ENCODE measurements at places on chromosomes 7 and 10.
A peak's percentile ranks its signal among the peaks of the same experiment; 100 is the strongest.

DNA sequence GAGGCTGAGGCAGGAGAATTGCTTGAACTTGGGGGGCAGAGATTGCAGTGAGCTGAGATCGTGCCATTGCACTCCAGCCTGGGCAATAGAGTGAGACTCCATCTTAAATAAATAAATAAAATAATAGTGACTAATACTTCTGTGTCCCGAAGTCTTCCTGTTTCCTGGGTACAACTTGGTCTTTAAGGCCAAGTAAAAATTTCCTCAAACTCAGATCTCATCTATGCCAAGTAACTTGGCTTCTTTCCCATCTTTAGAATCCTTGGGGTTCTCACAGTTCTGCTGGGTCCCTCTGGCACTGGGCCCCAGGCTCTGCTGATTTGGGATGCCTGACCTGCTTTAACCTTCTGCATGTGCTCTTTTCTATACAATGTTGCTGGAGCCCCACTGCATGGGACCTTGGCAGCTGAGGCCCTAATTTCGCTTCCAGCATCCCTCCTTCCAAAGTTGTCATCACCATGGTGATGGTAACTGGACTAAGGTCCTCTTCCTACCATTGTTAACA, 22.7 kb upstream of the AKR1B10 start:
- DNase-seq: no peak

- DNase-seq: no peak
These were observed 606.6 kb upstream of the DPP6 start for GRCh38 chr7:153445641-153446040.

DNA sequence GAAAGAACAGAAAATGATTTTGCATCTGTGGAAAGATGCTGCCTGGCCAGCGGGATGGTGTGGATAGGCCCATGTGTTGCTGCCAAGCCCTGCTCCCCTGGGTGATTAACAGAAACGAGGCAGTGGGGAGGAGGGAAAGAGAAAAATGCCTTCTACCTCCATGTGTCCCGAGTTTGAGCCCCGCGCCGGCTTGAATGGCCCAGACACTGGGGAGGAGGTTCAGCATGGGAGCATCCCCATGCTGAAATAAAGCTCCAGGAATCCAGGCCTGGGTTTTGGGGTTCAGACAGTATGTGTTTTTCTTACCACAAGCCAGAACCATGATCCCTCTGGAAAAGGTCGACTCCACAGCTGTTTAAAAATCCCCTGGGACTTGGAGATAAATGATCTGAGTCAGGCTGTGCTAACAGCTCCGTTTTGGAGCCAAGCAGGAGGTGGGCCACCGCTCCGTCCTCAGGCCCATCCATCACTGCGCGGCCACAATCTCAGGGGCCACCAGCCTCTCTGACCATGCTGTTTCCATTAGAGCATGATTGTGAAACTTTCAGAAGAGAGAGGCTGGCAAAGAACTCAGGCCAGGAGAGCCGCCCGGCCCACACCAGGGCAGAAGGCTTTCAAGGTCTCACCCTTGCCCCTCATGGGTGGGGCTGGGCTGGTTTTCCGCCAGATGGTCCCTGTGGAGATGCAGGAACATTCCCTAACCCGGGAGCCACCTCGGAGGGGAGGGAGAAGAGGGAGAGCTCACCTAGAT, 299.7 kb downstream of the ZEB1 start:
- DNase-seq: no peak

- DNase-seq: no peak
These were observed 101.9 kb downstream of the ELMO1 start for GRCh38 chr7:37346761-37347160.

DNA sequence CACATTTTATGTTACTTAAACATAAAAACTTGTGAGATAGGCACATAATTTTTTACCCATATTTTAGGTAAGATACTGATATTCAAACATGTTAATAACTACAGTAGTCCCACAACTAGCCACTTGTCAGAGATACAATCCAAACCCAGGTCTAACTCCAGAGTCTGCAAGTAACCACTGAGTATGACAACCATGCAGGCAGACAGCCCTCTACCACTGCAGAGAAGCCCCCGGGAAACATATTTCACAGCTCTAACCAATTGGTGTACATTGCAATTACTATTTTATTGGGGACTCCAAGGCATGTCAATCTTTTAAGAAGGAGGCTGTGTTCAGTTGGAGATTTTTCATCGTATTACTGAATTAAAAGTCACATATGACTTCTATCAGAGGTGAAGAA, 107.2 kb upstream of the FAM133B start:
- DNase-seq: no peak

GRCh38 chr10:113484487-113484886, 68.4 kb upstream of the HABP2 start:
- no peak for DNase-seq

DNA sequence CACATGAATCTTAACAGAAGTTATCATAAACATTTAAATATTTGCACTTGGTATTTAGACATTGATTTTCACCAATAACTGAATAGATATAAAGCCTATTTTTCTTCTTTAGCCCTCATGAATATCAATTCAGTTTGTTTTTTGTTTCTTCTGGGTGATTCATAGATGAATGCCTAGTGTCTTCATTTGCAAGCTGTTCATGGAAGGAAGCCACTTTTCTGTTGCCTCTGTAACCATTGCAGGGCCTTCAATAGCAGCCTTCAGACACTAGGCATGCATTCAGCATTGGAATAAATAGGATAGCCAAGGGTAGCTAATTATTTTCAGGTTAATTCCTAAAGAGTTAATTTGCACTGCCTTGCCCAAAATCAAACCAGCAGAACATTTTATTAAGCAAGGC, 375.3 kb downstream of the DPP6 start:
- no peak for DNase-seq

DNA sequence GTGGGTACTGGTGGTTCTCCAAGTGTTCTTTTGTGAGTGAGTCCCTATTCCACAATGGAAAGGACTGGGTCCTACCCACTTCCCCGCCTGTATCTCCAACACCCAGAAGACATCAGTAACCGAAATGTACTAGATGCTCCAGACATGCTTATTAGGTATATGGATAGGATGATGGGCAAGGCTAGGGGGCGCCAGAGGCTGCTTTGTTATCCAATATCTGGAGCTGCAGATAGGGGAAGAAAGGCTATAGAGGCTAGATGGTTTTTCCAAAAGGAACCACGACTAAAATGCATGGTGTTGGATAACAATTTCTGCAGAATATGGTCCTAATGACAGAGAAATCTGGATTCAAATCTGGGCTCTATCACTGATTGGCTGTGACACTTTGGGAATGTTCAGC, 56.2 kb upstream of the TM9SF3 start:
- DNase-seq: peak; percentile 80

DNA sequence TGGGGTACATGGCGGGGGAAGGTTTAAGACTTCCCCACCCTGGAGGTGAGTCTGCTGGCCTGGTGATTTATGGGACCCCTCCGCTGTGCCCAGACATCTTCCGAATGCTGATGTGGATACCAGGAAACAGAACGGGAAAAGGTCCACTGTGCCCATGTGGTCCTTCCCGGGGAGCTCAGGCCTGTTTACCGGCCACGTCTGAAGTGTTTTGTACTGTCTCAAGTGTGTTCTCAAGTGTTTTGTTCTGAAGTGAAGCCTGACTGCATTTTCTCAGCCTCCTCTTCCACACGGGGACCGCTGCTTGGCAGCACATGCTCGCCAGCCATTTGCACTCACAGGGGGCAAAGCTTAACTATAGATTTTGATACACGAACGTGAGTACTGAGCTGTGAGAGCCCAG, 127.2 kb downstream of the TEX36 start:
- DNase-seq: no peak

- no peak for DNase-seq
These were observed 889 bp upstream of the GPR15LG start for GRCh38 chr10:84172467-84173356.

GRCh38 chr10:118835682-118836326, 81.0 kb upstream of the CACUL1 start:
- no peak for DNase-seq

- peak; percentile 74 for DNase-seq
These were observed 2.8 kb upstream of the BCL7B start for GRCh38 chr7:73560109-73560835.

GRCh38 chr7:92632791-92633190, 42.6 kb upstream of the FAM133B start:
- DNase-seq: no peak

GRCh38 chr7:96792115-96792514, 82.5 kb upstream of the SEM1 start:
- DNase-seq: no peak

DNA sequence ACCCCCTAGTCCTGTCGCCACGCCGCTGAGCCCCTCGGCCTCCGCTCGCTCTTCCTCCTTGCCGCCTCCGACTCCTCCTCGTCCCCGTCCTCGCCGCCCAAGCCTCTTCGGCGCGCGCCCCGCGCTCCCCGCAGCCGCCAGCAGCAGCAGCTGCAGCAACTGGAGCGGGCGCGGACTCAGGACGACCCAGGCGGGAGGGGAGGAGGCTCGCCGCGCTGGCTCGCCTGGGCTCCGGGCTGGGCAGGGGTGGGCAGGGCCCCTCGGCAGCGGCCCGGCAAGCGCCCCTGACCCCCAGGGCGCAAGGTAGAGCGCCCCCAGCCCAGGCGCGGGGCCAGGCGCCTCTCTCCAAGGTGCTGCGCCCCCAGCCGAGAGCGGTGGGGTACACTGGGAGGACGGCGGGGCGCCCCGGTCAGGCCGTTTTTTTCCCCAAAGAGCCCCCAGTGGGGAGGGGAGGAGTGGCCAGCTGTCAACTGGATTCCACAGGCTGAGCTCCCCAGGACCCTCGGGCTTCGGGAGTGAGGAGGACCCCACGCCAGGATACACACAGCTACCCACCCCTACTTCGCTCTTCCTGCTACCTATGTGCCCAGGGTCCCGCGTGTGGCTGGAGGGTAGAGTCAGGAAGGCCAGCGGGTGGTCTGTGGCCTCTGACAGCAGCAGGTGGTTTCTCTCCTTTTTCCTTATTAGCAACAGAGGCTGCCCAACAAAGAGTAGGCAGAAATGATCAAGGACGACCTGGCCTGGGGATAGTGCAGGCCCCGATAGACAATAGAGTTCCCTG, 903 bp upstream of the KCNMA1 start:
- no peak for DNase-seq

DNA sequence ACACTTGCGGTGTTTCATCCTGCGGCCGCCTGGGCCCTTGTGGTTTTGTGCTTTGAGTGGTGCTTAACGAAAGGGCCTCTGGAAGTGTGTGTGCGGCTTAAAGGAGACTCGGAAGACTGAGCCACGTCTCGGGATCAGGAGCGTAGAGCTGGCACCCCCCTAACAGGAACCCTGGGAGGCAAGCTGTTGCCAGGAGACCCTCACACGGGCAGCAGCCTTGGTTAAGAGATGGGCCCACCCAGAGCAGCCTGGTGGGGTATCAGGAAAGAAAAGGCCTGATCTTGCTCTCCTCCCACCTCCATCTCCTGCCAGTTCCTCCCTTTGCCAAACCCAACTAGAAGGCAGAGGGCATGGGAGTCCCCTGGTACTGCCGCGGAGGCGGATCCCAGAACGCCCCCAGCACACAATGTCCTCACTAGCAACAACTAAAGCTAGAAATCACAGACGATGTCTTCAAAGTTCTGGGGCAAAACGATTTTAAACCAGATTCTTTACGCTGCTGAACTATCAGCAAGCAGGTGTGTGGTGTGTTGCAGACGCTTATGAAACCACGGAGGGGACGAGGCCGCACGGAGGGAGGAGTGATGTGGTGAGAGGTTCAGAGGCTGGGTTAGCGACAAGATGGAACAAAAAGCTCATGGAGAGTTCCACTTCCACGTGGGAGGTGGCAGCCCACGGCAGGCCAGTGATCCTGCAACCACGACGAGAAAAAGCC, 67.0 kb upstream of the INPP5A start:
- DNase-seq: no peak

GRCh38 chr10:90969121-90969534, 48.2 kb upstream of the ANKRD1 start:
- no peak for DNase-seq

- no peak for DNase-seq
These were observed 23.4 kb upstream of the FAM170B start for GRCh38 chr10:49157229-49157628.

- no peak for DNase-seq
These were observed 245.9 kb downstream of the MTERF1 start for GRCh38 chr7:91634485-91635177.

DNA sequence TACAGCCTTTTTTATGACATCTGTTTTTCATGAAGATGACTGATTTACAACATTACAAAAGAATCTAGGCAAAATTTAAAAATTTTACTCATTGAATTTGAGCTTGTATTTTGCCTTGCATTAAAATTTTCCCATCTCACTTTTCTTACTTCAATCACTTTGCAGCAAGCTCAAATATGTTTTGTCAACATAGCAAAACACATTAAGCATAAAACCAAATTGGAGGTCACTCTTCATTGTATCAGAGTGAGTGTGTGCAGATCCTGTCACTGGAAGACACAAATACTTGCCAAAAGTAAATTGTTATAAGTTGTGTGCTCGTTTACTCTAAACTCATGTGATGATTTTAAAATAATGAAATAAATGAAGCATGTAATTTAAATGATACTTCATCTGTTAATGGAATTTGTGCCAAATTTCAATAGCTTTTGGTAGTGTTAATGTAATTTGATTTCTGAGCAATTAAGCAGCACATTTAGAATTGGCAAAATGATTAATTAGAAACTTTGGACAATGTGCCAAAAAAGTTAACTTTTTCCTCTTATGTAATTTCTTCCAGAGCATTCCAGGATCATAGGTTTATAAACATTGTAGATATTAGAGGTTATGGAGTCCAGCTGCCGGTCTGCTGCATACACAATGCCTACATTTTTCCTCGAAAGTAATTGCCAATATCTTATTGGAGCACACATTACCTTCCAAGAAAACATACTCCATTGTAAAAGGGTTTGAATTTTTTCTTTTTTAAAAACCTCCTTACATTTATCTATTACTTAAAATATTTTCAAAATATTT, 1078.2 kb upstream of the LRRTM3 start:
- DNase-seq: no peak

DNA sequence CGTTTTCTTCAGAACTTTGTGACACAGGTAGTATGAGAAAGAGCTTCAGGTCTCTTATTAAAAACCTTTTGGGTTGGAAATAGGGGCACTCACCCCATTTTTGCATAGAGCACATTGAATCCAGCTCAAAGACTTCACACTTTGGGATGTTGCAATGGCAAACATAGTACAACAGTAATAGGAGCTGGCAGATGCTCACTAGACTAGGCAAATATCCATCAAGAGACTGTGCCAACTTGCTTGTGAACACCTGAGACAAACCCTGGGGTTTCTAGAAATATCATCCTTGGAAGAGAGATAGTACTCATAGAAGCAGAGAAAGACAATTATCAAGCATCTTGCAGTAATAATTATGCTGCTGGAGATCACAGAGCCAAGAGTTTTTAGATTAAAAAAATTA, 280.0 kb downstream of the CACNA2D1 start:
- no peak for DNase-seq

GRCh38 chr10:45660876-45661411, 11.6 kb downstream of the ZFAND4 start:
- no peak for DNase-seq

DNA sequence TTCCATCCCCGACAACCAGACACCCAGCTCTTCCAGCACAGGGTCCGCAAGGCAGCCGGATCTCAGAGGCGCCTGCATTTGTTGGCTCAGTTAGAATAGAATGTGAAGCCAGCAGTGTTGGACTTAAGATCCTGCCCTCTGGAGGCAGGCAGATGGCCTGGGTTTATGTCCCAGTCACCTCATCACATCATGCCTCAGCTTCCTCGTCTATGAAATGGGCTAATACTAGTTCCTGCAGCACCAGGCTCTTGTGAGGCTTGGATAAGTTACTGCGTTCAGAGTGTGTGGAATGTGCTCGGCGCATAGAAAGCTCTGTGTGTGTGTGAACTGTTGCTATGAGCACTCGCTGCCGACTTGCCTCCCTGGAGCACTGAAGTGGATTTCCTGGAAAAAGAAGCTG, 202.5 kb upstream of the GPR26 start:
- no peak for DNase-seq

GRCh38 chr7:131212114-131212513, 115.6 kb upstream of the MKLN1 start:
- DNase-seq: peak; percentile 34

Measured in SK-MEL-5 (cell line).